ENCODE measurements at places on chromosomes 11 and 22.

GRCh38 chr11:1129143-1129610, 28.6 kb upstream of the MUC5AC start:
- DNase-seq, result no peak

DNA sequence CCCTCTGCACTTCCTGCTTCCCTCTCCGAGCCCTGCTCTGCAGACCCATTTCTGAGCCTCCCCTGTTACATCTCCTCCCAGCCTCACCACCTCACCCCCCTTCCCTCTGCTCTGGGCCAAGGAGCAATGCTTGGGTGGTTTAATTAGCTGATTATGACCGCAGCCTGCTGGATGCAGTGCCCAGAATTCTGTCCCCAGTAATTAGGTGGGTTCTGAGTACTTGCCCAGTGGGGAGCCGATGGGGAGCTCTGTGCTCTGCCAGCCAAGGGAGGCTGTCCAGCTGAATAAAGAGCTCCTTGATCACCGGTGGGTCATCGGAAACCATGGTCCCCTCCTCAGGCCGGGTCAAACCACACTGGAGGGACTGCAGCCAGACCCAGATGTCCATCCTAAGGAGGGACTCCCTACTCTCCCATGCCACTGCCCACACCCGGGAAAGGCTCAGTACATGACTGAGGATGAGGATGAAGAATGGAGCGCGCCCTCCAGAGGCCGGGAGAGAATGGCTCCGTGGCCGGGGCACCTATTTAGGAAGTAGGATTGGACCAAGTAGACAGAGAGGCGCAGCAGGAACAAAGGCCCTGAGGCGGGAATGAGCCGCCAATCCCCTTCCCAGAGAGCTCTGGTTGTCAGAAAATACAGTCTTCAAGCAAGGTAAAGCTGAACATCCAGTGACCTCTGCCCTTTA, 9.1 kb downstream of the ARRB1 start:
- no peak for DNase-seq

DNA sequence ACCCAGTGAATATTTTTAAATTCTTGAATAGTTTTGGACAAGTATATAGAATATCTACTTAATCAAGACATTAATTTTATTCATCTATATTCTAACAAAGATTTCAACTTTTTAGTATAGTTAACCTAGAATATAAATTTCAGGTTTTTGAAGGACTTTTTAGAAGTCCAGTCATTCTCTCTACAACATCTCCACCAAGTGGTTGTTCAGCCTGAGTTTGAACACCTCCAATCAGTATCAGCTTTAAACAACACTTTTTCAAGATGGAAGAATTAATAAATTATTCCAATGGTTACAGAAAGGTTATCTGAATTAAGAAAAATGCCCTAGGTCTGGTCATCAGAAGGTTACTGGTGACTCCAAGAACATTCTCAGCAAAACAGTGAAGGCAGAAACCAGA, 31.8 kb downstream of the EIF3M start:
- DNase-seq, result peak; percentile 9

GRCh38 chr11:82864268-82864667, 36.0 kb downstream of the PRCP start:
- peak; percentile 74 for DNase-seq

- DNase-seq, result peak; percentile 16
Observed at GRCh38 chr22:30878516-30879414, 89.8 kb downstream of the MORC2 start.

- DNase-seq, result peak; percentile 12
Observed at GRCh38 chr22:37043828-37044538, 7.6 kb upstream of the KCTD17 start.

GRCh38 chr11:35671396-35672127, 9.0 kb downstream of the TRIM44 start:
- no peak for DNase-seq

DNA sequence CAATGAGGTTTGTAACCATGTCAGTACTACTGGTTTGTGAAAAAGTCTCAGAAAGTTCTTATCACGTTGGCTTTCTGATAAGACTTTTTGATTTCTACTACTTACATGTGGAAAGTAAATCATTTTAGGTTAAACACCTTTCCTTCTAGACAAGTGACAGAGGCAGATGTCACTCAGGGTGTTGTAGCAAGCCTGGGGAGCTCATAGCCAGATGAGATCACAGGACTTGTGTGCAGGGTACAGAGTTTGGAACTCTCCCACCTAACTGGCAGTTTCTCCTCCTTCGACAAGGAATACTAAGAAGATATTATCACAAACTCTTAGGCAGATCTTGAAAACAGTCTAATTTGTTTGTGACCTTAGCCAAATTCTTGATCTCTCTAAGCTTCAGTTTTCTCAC, 49.4 kb upstream of the PICALM start:
- no peak for DNase-seq

DNA sequence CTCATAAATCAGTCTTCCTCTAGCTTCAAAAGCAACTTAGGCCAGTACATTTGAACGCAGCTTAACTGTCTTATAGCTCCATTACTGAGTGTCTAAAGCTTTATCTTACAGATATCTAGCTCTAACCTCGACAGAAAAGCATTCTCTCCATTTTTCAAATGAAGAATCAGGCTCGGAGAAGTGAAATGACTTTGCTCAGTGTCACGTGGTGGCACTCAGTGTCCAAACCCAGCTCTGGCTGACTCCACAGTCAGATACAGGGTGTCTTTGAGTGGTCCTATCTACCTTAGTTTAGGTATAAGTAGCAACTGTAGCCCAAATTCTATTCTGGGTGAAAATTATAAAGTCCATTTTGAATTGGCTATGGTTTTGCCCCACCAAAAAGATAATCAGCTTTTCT, 38.7 kb upstream of the CHST1 start:
- DNase-seq, result no peak

- no peak for DNase-seq
Observed at GRCh38 chr11:10294290-10294953, 403 bp upstream of the SBF2 start.

DNA sequence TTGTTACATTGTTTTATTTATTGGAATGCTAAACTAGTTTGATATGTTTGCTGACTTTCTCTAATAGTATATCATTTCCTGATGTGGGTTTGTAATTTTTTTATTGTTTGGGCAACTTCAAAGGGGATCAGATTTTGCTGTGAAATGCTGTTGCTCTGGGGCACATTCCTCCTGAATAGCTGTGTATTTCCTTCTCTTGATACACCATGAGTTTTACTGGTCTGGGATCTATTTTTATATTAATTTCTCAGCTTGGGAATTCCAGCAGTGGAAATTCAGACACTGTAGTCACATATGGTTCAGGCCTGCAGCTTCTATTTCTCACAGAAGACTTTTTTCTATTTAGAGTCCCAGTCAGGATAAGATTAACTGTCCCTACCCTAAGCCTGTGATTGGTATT, 58.9 kb downstream of the RPUSD4 start:
- DNase-seq, result no peak

DNA sequence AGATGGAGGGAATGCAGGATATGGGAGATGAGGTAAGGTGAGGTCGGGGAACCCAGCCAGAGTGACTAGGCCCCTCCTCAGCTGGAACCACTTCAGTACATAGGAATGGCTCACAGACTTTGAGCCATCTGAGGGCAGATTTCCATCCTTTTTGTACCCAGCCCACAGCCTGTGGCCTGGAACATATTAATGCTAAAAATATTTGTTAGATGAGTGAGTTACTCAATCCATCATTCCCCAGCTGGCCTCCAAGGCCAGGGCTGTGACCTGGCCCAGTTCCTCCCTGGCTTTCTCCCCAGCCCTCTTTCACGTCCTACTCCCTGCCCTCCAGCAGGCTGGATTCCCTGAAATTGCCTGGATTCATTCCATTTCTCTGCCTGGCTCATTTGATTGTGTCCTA, 57.2 kb upstream of the PRDM11 start:
- DNase-seq, result peak; percentile 24

DNA sequence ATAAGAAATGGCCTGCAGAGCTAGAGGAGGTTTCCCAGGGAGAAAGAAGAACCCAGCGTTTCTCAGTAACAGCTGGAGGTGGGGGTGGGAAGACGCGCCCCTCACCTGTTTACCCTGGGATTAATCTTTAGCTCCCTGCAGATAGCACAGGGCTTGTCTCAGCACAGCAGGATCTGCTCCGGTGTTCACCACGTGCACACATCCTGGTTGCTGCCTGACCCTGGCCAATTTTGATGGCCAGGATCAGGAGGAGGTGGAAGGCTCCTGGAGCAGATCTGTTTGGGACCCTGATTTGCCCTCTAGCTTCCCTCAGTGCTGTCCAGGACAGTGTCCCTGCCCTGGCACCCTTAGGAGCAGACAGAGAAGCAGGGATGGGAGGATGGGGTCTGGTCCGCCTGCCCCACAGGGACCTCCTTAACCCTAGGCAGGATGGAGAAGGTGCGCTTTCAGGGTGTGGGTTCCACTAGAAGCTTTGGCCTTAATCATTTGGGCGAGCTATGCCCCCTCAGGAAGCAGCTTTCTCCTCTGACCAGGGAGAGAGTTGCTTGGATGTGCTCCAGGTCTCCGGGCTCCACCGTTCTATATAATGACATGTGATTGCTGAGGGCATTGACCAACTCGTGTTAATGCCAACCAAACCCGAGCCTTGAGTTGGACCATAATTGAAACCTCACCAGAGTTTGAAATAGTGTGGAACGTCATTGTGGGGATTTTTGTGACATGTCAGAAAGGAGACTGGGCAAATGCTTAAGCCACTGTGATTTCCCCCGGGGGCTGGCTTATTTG, 19.3 kb downstream of the UPB1 start:
- no peak for DNase-seq

DNA sequence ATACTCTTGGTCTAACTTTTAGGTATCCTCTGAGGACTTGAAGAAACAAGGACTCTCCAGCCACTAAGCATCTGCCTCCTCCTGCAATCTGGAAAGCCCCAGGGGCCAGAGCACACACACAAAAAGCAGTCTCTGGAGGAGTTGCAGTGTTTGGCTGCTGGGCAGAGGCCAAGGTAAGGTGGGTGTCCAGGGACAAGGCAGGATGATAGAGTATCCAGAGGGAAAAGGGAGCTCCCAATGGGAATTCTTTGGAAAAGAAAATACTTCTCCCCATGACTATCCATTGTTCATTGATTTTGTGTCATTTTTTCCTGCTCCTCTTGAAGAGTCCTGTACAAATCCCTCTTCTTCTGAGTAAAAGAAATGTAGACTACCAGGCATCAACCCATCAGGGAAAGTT, at the start of gene OR52I2:
TSS of gene OR52I2 (plus strand) at position 301 of the 400 bp plus-strand sequence.
- no peak for DNase-seq

DNA sequence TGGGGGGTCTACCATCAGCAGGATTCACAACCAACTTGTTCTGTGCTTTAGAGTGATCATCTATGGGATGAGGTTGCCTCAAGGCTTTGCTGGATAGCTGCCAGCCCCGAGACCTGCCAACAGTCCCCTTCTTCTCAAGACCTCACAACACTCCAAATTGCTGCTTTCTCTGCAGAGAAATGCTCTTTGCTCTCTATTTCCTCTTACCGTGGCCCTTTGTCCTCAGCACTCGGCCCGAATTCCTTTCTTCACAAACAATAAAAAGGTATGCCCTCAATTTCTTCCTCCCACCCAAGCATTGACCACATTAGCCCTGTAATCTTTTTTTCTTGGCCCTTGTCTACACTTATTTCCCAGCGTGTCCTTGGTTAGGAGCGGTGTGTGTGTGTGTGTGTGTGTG, 147.4 kb upstream of the SNX19 start:
- no peak for DNase-seq

GRCh38 chr11:19905280-19905853, 192.7 kb downstream of the NAV2 start:
- peak; percentile 25 for DNase-seq

DNA sequence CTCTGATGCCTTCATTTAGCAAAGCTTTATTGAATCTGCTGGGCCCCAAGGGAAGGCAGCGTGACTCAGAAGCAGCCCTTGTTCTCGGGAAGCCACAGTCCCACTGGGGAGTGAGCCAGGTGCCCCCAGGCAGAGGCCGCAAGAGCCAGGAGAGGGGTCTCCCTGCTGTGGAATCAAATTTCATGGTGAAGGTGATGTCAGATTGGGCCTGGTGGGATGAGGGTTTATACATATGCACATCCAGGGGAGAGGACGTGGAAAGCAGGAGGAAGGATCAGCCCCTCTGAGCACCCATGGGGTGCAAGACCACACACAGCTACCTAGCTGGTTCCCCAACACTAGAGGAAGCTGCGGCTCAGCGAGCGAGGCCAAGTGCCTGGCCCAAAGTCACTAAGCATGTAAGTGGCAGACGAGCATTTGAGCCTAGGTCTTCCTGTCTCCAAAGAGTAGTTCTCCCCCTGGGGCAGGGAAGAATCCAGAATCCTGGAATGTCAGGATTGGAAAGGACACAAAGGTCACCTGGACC, 2.0 kb downstream of the SYNGR1 start:
- DNase-seq, result no peak

- DNase-seq, result peak; percentile 86
Observed at GRCh38 chr22:50304528-50305392, 2.7 kb downstream of the PLXNB2 start.

DNA sequence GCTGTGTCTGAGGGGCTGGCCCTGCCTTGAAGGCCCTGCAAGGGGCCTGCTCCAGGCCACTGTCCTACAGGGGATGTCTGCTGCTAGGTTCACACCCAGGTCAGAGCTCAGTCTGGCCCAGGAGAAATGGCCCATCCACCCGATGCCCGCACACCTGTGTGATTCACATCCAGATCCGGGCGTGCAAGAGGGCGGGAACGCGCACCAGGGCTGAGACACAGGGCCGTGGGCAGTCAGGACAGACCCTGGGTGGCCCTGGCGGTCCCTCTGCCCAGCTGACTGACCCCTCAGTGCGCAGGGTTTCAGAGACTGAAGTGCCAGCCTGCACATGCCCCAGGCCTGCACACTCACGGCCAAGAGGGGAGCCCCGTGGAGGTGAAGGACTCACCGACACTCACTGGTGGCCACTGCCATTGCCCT, 7.4 kb downstream of the TOLLIP start:
- DNase-seq, result no peak

DNA sequence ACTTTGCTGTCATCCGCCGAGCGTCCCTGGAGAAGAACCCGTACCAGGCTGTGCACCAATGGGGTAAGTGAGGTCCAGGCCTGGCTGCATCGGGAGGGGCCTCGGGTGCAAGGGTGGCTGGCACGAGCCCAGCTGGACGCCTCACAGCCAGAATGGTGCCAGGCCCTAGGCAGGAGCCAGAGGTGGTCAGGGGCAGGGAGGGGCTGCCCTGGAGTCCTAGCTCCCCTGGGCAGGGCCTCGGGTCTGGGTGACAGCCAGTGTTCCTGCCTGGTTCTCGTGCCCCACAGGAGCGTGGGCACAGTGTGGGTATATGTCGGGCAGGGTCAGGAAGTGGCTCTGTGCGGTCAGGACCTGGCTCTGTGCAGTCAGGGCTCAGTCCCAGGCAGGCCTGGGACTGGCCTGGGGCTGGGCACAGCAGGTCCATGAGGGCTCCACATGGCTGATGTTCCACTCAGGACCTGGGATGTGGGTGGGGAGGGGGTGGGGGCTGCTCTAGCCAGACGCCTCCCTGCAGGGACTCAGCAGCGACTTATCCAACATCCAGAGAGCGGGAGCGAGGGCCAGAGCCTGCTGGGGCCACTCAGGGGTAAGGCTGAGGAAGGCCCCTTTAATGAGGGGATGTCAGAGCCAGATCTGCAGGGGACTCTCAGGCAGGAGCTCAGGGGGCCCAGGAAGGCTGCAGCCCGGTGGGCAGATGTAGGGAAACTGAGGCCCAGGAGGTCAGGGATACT, 1.2 kb downstream of the TSPAN32 start:
- no peak for DNase-seq

- DNase-seq, result no peak
Observed at GRCh38 chr11:68655806-68656205, 28.5 kb upstream of the GAL start.

GRCh38 chr11:2136209-2136951, 2.8 kb downstream of the IGF2 start:
- no peak for DNase-seq

Measured in NCI-H1694 treated with DMSO at 0.1 percent for 48 hours (cell line).